ENCODE measurements at places on chromosomes 16 and 17. TPM values are rescaled to one million over a fixed set of nuclear protein-coding genes. Genes with fewer than 3 reads are reported as not detected.

The SAMD14 gene
- 20.1 TPM for polyA plus RNA-seq

The OR2C1 gene
- polyA plus RNA-seq, result 0.37 TPM

The AANAT gene
- polyA plus RNA-seq, result 0.30 TPM

The B4GALNT2 gene
- 2.0 TPM for polyA plus RNA-seq

The CRYM gene
- 8.0 TPM for polyA plus RNA-seq

Measured in left renal cortex interstitium (tissue), 4 donors.